Mammary epithelial cell (primary cell): ENCODE measurements at places on chromosomes 3 and 15. TPM values are rescaled to one million over a fixed set of nuclear protein-coding genes. Genes with fewer than 3 reads are reported as not detected.

NUSAP1 gene
- 21.2 and 67.3 TPM in 2 replicates for total RNA-seq

ECE2 gene
- not detected in 2 replicates for total RNA-seq

LRRIQ4 gene
- total RNA-seq: not detected in 2 replicates

TMC3 gene
- total RNA-seq: not detected in 2 replicates

PDCD6IP gene
- total RNA-seq: 276 TPM

CFAP91 gene
- not detected in 2 replicates for total RNA-seq

INSYN1 gene
- total RNA-seq: 1.3 TPM

COX17 gene
- 41.1 and 43.0 TPM in 2 replicates for total RNA-seq

ALDH1L1 gene
- total RNA-seq: 0.71 and 0.96 TPM in 2 replicates

LMAN1L gene
- total RNA-seq: 0.14 TPM in 1 of 2 replicates, not detected in the other
